ENCODE measurements at places on chromosomes 1 and 21. TPM values are rescaled to one million over a fixed set of nuclear protein-coding genes. Genes with fewer than 3 reads are reported as not detected.

SPATA1 gene
- 1.2 TPM for total RNA-seq

HS2ST1 gene
- total RNA-seq = 22.1 TPM

VASH2 gene
- 8.3 TPM for total RNA-seq

ARF1 gene
- total RNA-seq = 393 TPM

C1orf35 gene
- total RNA-seq = 23.2 TPM

DPM3 gene
- total RNA-seq = 39.2 TPM

C1orf159 gene
- 16.6 TPM for total RNA-seq

USP25 gene
- 38.0 TPM for total RNA-seq

CD164L2 gene
- total RNA-seq = 0.72 TPM

DNA sequence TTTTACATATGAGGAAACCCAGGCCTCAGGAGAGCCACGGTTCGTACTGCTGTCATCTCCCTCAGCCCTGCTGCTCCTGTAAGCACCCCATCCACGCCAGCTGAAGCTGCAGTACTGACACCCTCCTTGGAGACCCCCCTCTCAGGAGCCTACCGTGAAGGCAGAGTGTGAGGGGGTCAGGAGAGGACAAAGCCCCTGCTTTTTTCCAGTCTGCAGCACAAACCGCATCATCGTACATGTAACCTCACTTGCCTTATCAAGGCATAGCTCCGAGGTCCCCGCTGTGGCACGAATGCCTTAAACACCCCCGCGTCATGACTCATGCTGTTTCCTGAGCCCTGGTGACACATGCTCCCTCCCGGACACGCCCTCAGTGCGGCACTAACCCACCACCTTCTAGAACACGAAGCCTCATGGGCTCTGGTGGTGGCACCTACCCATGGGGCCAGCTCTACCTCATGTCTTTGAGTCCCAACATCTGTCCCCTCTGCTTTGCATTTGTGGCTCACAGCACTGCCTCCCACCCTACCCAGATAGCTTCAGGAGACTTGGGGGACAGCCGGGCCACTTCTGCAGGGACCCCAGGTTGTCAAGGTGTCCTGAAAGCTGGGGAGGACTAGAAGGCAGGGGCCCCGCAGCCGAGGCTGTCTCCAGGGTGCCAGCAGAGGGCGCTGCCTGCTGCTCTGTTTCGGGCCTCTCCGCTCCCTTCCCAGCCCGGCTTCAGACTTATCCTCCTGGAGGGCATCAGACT, 4.9 kb downstream of the SH3BGRL3 start:
- H3K4me3 ChIP-seq = peak overlapping the region; percentile 51
- peak; percentile 83 for DNase-seq
- H3K27ac ChIP-seq = peak overlapping the region; percentile 17
- H3K36me3 ChIP-seq = peaks cover 19% of the 10 kb centered on the region

DNA sequence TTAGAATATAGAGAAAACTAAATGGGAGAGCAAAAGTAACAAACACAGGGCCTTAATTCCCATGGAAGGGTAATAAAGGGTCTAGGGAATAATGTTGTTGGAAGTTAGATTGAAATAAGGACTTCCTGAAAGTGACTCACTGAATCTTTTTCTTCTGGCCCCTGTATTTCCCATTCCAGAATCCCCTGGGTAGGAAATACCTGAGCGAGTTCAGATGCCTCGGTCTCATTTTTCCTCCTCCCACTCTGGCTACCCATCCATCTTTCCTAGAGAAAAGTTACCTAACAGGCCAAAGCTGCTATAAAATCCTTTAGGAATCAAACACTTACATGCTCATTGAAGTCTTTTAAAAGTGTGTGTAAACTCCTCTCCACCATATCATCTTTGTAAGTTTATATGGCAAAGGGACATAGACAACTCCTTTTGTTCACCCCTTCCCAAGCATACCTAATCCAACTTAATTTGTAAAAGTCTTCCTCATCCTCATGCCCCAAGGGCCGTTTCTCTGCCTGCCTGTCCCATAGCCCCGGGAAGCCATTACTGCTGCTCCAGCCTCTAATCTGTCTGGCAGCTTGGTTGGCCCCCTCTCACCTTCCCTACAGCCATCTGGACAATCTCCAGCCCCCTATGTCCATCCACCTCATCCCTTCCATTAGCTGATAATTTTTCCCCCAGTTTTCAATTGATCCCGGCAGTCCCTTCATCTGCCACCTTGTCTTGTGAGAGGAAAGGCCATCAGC, 3.3 kb upstream of the MEF2D start:
- H3K4me3 ChIP-seq = peak overlapping the region; percentile 74
- peaks cover 41% of the 10 kb centered on the region for H3K4me1 ChIP-seq
- H3K27ac ChIP-seq = peak overlapping the region; percentile 97
- peaks cover 3% of the 10 kb centered on the region for H3K36me3 ChIP-seq

DNA sequence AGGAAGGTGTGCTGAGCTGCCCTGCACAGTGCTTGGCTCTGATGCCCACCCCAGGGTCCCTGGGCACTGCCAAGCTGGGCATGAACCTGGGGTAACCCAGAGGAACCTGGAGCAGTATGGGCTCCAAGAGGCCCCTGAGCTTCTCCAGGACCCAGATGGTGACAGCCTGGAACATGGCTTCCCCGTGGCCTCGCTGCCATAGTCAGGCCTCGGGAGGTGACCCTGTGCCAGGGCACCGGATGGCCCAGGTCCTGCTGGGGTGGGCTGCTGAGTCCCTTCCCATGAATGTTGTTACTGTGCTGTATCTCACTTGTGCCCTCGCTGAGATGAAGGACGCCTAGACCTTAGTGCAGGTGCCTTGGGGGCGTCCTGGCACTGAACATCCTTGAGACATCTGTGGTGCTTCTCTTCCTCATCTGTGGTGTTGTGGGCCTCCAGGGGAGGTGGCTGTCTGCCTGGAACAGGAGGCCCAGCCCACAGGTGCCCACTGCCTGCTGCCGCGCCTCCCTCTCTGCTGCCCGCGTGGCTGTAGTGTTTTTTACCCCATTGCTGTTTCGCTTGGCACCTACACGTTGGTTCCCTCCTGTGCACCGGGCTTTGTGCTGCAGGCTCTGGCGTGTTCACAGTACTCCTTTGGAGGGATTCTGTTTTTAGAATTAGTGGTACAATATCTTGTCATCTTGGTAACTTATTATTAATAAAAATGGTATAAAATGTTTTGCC, 160.3 kb downstream of the PCBP3 start:
- H3K27ac ChIP-seq = no peak overlapping the region
- peaks cover 3% of the 10 kb centered on the region for H3K27me3 ChIP-seq
- no peak overlapping the region for H3K4me3 ChIP-seq
- no peaks in the 10 kb centered on the region for H3K36me3 ChIP-seq

DNA sequence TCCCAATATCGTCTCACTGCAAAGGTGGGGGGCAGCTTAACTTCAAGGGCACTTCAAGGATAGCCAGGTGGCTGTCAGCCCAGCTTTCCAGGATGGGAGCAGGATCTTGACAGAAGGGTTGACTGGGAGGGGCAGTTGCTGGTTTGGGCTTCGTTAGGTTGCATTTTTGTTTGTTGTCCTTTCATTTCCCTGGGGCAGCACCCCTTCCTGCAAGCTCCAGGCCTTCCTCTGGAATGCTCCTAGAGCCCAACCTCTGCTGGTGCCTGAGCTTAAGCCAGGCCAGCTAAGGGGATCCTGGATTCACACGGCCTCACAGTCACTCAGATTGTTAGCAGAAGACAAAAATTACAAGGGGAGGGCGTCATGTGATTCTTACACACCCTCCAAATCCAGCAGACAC, 4.1 kb upstream of the OLIG2 start:
- no peak overlapping the region for H3K27ac ChIP-seq
- DNase-seq = no peak
- H3K27me3 ChIP-seq = peaks cover 22% of the 10 kb centered on the region
- H3K4me3 ChIP-seq = no peak overlapping the region
- peaks cover 10% of the 10 kb centered on the region for H3K36me3 ChIP-seq

DNA sequence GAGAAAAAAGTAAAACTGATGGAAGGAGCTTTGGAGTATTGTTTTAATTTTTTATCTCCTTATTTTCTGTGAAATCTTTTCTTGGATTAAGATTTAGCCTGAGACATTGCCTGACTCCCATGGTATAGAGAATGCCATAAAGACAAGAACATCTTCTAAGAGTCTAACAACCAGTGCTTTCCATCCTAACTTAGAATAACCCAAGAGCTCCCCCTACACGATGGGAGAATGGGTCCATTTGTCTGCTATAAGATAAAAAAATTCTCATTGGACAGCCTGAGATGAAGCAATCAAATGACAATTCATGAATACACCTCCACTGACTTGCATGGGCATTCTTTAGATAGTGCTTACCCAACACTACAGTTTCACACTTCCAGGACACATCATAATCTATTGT, 478.1 kb downstream of the TTLL7 start:
- DNase-seq = no peak
- H3K4me3 ChIP-seq = no peak overlapping the region
- no peaks in the 10 kb centered on the region for H3K27me3 ChIP-seq

GRCh38 chr1:17588048-17588871, 48.8 kb downstream of the ARHGEF10L start:
- H3K4me3 ChIP-seq = no peak overlapping the region
- peaks cover 4% of the 10 kb centered on the region for H3K27me3 ChIP-seq
- peaks cover 15% of the 10 kb centered on the region for H3K4me1 ChIP-seq
- DNase-seq = no peak

DNA sequence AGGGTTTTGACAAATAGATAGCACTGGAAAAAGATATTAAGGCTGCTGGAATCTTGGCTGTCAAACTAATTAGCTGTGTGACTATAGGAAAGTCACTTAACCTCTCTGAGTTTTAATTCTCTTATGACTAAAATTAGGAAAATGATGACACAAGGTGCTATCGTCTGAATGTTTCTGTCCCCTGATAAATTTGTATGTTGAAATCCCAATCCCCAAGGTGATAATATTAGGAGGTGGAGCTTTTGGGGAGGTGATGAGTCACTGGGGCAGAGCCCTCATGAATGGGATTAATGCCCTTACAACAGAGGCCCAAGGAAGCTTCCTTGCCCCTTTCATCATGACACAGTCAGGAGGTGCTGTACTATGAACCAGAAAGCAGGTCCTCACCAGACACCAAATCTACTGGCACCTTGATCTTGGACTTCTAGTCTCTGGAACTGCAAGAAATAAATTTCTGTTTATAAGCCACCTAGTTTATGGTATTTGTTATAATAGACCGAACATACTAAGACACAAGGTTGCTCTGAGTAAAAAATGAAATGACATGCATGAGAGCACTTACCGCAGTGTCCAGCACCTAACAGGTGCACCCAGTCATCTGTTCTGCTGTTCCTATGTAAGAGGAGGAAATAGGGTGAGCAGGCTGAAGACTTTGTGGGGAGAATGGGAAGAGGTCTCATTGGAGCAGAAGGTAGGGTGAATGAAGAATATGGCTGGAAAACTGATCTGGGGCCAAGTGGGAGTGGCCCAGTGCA, 26.3 kb upstream of the DISP1 start:
- no peak for DNase-seq
- peaks cover 1% of the 10 kb centered on the region for H3K27me3 ChIP-seq
- H3K27ac ChIP-seq = no peak overlapping the region
- peaks cover 16% of the 10 kb centered on the region for H3K4me1 ChIP-seq
- H3K36me3 ChIP-seq = no peaks in the 10 kb centered on the region

- H3K27me3 ChIP-seq = peaks cover 2% of the 10 kb centered on the region
- DNase-seq = peak; percentile 55
- H3K27ac ChIP-seq = no peak overlapping the region
- H3K4me3 ChIP-seq = no peak overlapping the region
- H3K36me3 ChIP-seq = no peaks in the 10 kb centered on the region
These were observed 142.0 kb upstream of the COA6 start for GRCh38 chr1:234231061-234231892.

- H3K4me1 ChIP-seq = peaks cover 26% of the 10 kb centered on the region
- peaks cover 55% of the 10 kb centered on the region for H3K36me3 ChIP-seq
- no peak overlapping the region for H3K27ac ChIP-seq
- H3K27me3 ChIP-seq = peaks cover 5% of the 10 kb centered on the region
- no peak for DNase-seq
These were observed 54.6 kb downstream of the S100B start for GRCh38 chr21:46550116-46550941.

DNA sequence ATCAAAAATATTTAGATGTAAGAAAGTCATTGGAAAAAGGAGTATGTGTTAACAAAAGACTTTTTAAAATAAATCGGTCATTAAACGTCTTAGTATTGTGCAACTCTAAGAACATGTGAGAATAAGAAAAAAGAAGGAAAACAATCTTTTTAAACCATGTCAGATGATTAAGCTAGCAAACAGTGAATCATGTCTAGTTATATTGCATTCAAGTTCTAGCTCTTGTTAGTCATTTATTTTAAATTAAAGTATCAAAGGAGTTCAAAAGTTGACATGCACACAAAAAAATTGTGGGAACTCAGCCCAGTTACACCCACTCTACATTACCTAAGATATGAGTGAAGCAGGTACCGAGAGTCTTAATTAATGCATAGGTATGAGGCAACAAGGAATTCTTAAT, 9.8 kb downstream of the FRRS1 start:
- no peak for DNase-seq
- H3K4me3 ChIP-seq = no peak overlapping the region
- H3K27ac ChIP-seq = no peak overlapping the region
- peaks cover 5% of the 10 kb centered on the region for H3K36me3 ChIP-seq

DNA sequence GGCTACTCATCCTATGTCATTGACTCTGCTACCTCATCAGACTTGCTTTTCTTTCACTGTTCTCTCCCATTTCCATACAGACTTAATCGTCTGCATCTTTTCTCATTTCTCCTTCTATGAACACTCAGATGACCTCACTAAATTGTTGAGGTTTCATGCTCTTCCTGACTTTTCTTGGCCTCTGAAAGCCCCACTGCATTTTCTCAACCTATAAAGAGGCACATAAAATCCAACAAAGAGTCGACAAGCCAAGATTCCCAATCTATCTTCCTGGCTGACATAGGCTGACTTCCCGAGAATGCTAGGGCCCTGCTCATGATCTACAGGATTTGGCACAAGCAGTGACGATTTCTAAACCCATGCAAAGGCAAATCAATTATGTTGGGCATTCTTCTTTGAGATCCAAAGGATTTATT, 280.8 kb upstream of the DPYD start:
- H3K4me3 ChIP-seq = no peak overlapping the region
- DNase-seq = no peak
- no peak overlapping the region for H3K27ac ChIP-seq
- no peaks in the 10 kb centered on the region for H3K27me3 ChIP-seq
- H3K4me1 ChIP-seq = no peaks in the 10 kb centered on the region
- H3K36me3 ChIP-seq = no peaks in the 10 kb centered on the region

DNA sequence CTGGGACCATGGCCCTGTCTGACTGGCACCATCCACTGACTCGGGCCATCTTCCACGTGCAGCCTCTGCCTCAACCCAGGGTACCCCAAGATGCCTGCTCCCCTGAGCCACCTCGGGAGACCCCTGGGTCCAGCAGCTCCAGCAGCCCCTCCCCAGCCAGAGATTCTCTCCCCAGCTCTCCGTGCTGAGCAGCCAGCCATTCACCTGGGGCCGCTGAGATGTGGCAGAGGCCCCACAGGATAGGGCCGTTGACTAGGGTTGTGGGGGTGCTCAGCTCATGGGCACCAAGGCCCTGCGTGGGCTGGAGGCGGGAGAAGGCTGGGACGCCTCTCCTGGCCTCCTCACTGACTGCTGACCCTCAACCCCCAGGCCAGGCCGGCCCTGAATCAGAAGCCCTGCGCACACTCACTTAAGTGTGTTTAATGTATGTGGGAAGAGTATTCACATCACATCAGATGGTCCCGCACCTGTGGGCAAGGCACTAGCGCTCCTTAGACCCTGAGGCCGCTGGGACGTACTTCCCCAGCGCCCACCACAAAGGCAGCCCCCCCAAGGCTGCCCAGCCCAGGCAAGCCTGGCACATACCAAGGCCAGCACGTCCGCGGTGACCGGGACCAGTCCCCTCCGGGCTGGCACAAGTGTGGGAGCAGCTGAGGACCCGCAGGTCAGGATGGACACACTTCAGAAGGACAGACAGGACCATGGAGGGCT, 27.8 kb downstream of the SLC19A1 start:
- H3K27me3 ChIP-seq = peaks cover 6% of the 10 kb centered on the region
- peaks cover 3% of the 10 kb centered on the region for H3K4me1 ChIP-seq
- no peak for DNase-seq
- H3K4me3 ChIP-seq = no peak overlapping the region

All from endothelial cell (in vitro differentiated cells).